NCI-H510A treated with DMSO at 0.1 percent for 48 hours (cell line): ENCODE measurements at places on chromosomes 13 and 19.

- DNase-seq, result no peak
These were observed 72.8 kb upstream of the SPATA13 start for GRCh38 chr13:24087605-24088225.

DNA sequence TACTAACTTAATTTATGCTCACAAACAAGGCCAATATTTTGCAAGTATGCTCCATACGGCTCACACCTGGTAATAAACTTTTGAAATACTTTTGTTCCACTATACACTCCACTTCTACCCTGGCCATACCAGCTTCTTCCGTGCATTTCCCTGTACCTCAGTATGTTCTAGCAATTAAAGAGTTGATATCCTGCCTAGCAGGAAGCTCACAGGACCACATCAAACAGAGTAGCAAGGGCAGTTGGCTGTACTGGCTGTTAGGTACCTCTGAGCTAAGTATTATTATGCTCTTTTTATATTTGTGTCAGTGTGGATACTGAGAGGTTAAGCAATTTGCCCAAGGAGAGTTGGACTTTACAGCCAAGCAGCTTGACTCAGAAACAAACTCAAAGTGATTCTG lies 257.7 kb downstream of the SLITRK6 start:
- peak; percentile 45 for DNase-seq

GRCh38 chr19:45171211-45171623 lies 6.8 kb downstream of the TRAPPC6A start:
- no peak for DNase-seq

DNA sequence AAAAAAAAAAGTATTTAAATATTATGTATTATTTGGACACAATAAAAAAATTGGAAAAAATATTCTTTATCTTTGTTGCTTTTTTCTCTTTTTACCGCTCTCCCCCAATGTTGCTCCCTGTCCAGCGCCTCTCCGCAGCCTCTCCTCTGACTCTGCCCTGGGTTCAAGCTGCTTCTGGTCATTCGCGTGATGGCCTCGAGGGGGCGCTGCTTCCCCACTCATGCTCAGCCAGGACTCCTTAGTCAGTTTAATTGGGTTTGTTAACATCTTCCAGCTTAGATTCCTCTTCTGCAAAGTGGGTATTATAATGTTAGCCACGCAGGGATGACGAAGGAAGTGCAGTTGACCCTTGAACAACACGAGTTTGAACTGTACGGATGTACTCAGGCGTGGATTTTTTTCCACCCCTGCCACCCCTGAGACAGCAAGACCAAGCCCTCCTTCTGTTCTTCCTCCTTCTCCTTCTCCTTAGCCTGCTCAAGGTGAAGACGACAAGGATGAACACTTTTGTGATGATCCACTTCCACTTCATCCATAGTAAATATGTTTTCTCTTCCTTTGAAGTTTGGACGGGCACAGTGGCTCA lies 4.9 kb upstream of the NWD1 start:
- peak; percentile 7 for DNase-seq

GRCh38 chr13:86563308-86563707 lies 764.1 kb upstream of the SLITRK6 start:
- no peak for DNase-seq

DNA sequence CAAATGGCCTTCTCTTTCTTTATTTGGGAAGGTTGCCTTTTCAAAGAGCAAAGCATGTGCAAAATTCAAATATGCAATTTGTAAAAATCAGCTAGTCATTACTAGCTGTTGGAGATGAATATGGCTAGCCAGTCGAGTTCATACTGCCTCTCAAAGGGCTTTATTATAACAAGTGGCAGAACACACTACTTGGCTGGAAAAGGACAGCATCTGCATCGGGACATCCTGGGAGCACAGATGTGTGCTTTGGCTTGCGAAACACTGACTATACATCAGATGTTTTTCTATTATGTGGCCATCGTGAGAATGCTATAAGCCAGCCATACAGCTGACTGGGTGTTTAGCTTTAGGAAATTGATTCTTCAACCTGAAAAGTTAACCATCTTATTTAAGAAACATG lies 424.2 kb downstream of the KCTD12 start:
- no peak for DNase-seq

GRCh38 chr19:56066152-56067023 lies 54.7 kb downstream of the ZNF787 start:
- DNase-seq, result peak; percentile 22

GRCh38 chr13:113856716-113857065 lies 7.2 kb downstream of the GAS6 start:
- DNase-seq, result no peak

- no peak for DNase-seq
These were observed 47.6 kb downstream of the TEX29 start for GRCh38 chr13:111368091-111368490.

GRCh38 chr19:2733930-2734588 lies 5.8 kb downstream of the SLC39A3 start:
- DNase-seq, result no peak

DNA sequence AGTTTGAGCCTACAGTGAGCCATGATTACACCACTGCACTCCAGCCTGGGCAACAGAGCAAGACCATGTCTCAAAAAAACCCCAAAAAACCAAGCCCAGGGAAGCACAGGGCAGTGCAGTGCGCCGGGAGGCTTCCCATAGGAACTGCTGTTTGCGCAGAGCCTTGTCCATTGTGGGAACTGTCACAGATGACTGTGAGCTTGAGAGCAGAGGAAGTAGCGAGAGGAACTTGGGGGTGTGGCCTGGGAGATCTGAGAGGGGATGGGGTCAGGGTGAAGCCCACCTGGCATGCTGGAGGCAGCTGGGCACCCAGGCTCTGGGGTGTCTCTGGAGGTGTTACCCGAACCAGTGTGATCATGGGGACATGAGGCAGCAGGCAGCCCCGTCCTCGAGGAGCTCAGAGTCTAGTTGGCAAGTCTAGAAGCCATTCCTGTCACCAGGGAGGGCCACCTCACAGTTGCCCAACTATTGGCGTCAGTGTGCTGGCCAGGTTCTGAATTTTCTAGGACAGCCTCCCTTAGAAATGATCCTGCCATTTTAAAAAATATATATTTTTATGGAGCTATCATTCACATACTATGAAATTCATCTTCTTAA lies 10.4 kb downstream of the KDM4B start:
- no peak for DNase-seq

GRCh38 chr19:11478167-11479089 lies 2.4 kb downstream of the ELAVL3 start:
- no peak for DNase-seq

- DNase-seq, result no peak
These were observed 5.4 kb downstream of the TYK2 start for GRCh38 chr19:10374931-10375330.

DNA sequence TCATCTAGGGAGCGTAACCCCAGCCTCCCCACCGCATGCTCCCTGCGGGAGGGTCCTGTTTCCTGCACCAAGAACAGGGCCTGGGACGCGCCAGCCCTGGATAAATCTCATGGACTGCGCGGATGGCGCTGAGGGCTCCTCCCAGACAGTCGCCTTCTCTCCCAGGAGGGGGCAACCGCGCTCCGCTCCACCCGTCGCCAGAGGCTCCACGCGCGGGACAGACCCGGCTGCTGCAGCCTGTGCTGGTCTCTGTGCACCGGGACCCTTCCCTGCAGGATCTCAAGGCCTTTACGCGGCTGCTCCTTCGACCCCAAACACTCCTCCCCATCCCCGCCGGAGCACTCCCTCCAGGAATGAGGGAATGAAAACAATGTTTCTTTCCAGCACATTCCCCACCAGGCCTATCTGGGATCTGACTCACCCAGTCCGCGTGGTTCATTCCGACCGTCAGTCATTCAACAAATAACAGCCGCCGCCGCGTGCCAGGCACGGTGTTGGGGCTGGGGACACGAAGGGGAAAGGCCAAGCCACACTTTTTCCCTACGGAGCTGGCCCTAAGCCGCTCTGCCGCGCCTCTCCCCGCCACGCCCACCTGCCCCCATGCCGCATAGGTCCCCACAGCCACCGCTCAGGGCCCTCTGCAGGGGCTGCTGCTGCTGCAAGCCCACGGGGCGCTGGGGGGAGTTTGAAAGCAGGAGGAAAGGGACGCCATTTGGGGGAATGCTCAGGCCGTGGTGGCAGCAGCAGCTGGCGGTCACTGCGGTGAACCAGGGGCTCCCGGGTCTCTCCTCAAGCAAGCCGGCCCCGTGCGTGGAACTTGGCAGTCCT lies 6.0 kb downstream of the PNMA8B start:
- DNase-seq, result no peak

- no peak for DNase-seq
These were observed 550 bp upstream of the OLFM4 start for GRCh38 chr13:53028063-53028462.

DNA sequence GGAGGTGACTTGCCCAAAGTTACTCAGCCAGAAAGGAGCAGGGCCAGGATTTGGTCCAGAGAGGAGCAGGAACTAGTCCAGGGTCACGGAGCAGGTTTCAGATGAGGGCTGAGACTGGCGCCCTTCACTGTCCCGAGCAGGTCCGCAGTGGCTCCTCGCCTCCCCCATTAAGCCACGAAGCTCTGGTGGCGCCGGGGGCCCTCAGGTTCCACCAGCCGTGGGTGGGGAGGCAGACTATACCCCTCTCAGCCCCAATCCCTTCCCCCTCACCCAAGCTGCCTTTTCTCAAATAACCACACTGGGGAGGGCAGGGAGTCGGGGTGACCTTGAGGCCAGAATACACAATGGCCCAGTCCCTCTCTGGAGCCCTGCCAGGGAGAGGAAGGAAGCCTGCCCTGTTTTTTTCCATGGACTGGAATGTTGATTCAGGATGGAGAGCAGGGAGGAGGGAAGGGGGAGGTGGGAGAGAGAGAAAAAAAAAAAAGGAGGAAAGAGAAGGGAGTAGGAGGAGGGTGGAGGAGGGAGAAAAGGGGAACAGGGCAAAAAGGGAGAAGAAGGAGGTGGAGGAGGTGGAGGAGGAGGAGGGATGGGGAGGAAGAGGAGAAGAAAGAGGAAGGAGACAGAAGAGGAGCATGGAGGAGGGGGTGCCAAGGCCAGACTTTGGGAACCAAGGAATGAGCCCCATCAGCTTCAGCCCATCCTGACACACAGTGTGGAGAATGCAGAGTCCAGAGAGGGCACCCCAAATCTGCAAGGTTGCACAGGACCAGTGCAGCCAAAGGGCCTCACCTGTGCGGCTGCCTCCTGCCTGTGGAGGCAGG lies 19.7 kb downstream of the CEACAM16 start:
- DNase-seq, result peak; percentile 27

- no peak for DNase-seq
These were observed 609 bp downstream of the ZAR1L start for GRCh38 chr13:32314271-32315237.

- DNase-seq, result no peak
These were observed 258.4 kb downstream of the SPRY2 start for GRCh38 chr13:80082396-80083080.

DNA sequence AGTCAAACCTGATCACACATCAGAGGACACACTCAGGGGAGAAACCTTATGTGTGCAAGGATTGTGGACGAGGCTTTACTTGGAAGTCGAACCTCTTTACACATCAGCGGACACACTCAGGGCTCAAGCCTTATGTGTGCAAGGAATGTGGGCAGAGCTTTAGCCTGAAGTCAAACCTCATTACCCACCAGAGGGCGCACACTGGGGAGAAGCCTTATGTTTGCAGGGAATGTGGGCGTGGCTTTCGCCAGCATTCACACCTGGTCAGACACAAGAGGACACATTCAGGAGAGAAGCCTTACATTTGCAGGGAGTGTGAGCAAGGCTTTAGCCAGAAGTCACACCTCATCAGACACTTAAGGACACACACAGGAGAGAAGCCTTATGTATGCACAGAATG lies 8.2 kb upstream of the ZNF527 start:
- DNase-seq, result no peak

DNA sequence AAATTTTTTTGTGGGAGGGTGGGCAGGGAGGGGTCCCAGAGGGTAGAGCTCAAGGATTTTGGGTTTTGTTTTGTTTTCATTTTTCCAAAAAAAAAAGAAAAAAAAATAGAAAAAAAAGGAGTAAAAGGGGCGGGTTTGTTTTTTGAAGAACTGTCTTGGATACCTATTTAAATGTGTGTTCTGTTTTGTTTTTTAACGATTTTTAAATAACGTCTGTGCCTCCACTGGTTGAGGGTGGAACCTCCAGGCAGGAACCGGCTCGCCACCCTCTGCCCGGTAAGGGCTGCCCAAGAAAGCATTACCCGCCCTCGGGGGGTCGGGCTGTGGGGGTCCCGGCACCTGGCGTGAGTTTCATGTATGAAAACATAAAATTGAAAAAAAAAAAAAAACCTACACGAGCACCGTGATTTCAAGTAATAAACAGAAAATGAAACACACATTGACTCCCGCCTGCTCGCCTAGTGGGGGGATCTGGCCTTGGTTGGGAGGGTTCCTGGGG lies 10.4 kb downstream of the MIDN start:
- DNase-seq, result no peak

GRCh38 chr19:15636026-15636425 lies 4.7 kb upstream of the CYP4F3 start:
- no peak for DNase-seq

GRCh38 chr19:4524808-4525562 lies 6.7 kb upstream of the PLIN4 start:
- peak; percentile 45 for DNase-seq
